Right atrium auricular region (tissue), 2 donors: ENCODE measurements at places on chromosomes 12 and 14. TPM values are rescaled to one million over a fixed set of nuclear protein-coding genes. Genes with fewer than 3 reads are reported as not detected.

A2M gene
- 683 TPM for total RNA-seq

AQP5 gene
- 2.1 TPM for total RNA-seq

STAC3 gene
- total RNA-seq: 0.59 TPM

YEATS4 gene
- 8.5 TPM for total RNA-seq

CMKLR1 gene
- total RNA-seq: 6.2 TPM

TROAP gene
- not detected for total RNA-seq

RDH16 gene
- not detected for total RNA-seq

KLHDC1 gene
- total RNA-seq: 9.4 TPM

BCDIN3D gene
- 1.8 TPM for total RNA-seq

PPP1R13B gene
- 47.8 TPM for total RNA-seq

KIF5A gene
- total RNA-seq: 0.11 TPM

RNASE11 gene
- total RNA-seq: not detected

SLC24A4 gene
- total RNA-seq: 0.04 TPM

PTPN21 gene
- 24.3 TPM for total RNA-seq

MLXIP gene
- 24.1 TPM for total RNA-seq

FIGNL2 gene
- 0.19 TPM for total RNA-seq

RGS6 gene
- 13.1 TPM for total RNA-seq

CMA1 gene
- not detected for total RNA-seq

NR2C1 gene
- total RNA-seq: 34.6 TPM

LAG3 gene
- total RNA-seq: not detected

TAS2R31 gene
- total RNA-seq: not detected

CLEC7A gene
- 4.2 TPM for total RNA-seq

TAS2R19 gene
- total RNA-seq: 0.35 TPM

TMEM132C gene
- total RNA-seq: 5.3 TPM

PRH2 gene
- not detected for total RNA-seq

RIMBP2 gene
- not detected for total RNA-seq

LALBA gene
- not detected for total RNA-seq

EPYC gene
- total RNA-seq: not detected

NR1H4 gene
- total RNA-seq: not detected

SLCO1B3 gene
- total RNA-seq: not detected

GZMH gene
- total RNA-seq: not detected

BCL2L14 gene
- not detected for total RNA-seq

BDKRB1 gene
- 0.39 TPM for total RNA-seq

SELPLG gene
- total RNA-seq: 3.7 TPM

CMTM5 gene
- total RNA-seq: not detected

SIX1 gene
- total RNA-seq: not detected

HRK gene
- total RNA-seq: not detected

RASSF9 gene
- 2.9 TPM for total RNA-seq

STON2 gene
- total RNA-seq: 8.6 TPM

CCDC184 gene
- 1.4 TPM for total RNA-seq

C12orf50 gene
- not detected for total RNA-seq

INHBE gene
- not detected for total RNA-seq

NYNRIN gene
- 10.1 TPM for total RNA-seq

CLEC6A gene
- not detected for total RNA-seq

DRAM1 gene
- total RNA-seq: 12.7 TPM

DICER1 gene
- 23.0 TPM for total RNA-seq

P2RX2 gene
- total RNA-seq: not detected
